ENCODE measurements at places on chromosomes 11 and 22.

- DNase-seq, result no peak
Measured at GRCh38 chr11:104663190-104664140, 234.8 kb downstream of the CASP12 start.

GRCh38 chr11:111561306-111561705, 20.8 kb downstream of the LAYN start:
- DNase-seq, result no peak

GRCh38 chr22:36699915-36700314, 3.6 kb downstream of the CACNG2 start:
- no peak for DNase-seq

DNA sequence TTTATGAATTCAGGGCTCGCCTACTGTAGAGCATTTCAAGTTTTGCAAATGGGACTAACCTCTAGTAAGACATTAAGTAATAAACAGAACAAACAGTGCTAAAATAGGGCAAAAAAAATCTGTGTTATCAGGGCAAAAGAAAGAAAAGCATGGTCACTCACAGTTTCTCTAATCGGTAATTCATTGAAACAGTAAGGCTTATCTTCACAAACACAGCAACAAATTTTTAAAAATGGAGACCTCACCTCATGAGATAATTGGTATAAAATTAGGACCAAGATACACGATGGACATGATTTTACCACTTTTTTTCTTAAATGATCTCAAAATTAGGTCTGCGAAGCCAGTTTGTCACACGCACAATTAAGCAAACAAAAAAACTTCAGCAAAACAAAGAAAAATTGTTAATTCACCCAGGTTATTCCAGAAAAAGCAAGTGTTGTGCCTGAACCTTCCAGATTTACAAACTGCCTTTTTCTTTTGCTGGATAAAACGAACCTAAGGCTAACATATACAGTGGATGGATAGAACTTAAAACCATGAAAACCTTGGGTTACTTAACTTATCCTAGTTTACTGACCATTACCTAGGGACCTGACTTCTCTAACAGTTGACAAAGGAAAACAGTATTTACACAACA, 1.4 kb downstream of the TMEM123 start:
- no peak for DNase-seq

GRCh38 chr11:126459691-126460281, 104.3 kb downstream of the ST3GAL4 start:
- DNase-seq, result no peak

GRCh38 chr22:33476206-33476605, 418.0 kb upstream of the SYN3 start:
- no peak for DNase-seq

DNA sequence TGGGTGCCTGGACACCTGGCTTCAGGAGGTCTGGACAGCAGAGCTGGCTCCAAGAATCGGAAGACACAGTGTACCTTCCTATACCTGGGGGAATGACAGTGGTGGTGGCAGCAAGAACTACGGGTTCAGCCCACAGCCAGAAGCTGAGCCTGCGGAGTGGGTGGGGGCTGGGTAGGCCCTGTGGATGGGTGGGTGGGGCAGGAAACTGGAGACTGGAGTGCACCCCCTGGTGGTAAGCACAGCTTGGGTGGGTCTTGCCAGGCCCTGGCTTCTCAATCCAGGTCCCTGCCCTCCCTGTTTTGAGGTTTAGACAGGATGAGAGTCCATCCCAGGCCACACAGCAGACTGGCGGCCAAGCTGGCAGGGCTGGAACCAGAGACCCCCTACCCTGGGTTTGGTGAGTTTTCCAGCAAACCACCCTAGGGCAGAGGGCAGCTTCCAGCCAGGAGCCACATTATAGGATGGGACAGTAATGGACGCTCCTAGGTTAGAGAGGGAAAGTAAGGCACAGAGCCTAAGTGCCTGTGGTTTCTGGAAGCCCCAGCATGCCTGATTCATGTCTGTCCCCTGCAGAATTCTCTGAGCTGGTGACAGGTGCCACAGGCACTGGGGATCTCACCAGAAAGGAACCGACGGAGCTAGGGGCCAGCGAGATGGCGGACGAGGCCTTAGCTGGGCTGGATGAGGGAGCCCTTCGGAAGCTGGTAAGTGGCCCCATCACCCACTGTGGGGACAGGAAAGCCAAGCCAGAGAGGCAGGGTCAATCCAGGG, 1.7 kb downstream of the SMTN start:
- DNase-seq, result no peak

DNA sequence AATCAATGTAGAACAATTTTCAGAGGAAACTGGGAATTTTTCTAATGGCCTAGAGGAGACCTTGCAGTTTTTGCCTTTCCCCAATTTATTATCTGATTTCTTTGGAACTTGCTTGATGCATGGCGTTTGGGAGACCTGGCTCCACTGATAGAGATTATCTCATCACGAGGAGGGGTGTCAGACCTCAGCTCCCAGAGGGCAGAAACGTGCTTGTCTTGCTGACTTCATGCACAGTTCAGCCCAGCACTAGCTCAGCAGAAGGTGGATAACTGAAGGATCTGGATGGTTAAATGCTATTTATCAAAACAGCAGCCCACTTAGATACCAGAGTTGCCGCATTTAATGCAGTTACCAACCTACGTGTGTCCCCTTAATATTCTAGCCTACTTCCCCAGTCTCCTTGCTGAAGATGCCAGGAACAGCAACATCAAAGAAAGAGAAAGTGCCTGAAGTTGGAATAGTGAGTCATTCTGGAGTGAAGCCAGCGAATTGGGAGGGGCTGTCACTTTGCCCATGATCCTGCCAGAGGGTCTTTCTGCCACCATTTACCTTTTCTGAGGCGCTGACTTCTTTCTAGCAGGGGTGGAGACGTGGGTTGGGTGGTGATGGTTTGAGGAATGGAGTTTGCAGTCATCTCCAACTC, 133.5 kb upstream of the CADM1 start:
- no peak for DNase-seq

GRCh38 chr11:45921561-45922424, 663 bp upstream of the LARGE2 start:
- no peak for DNase-seq

GRCh38 chr11:129320494-129320893, 55.2 kb upstream of the BARX2 start:
- DNase-seq, result no peak

GRCh38 chr11:13271060-13271693, 6.4 kb upstream of the BMAL1 start:
- no peak for DNase-seq

- no peak for DNase-seq
Measured at GRCh38 chr22:48842583-48842945, 985.1 kb downstream of the BRD1 start.

DNA sequence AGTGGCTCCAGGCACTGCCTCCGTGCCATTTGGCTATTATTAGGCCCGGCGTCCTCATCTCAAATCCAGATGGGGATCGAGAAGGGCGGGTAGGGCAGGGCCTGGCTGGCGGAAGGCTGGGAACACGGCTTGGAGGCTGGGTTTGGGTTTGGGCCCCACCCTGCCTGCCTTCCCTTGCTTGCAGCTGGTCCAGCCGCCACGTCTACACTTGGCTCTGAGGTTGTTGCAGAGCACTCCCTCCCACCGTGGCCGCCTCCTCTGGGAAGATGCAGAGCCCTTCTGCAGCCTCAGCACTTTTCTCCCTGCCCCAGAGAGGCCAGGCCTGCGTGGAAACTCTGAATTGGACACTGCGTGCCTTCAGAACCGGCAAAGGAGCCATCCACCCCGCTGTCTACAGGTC, 5.2 kb upstream of the SMTN start:
- DNase-seq, result no peak

- no peak for DNase-seq
Measured at GRCh38 chr11:61377461-61378160, 14.8 kb upstream of the TMEM216 start.

- no peak for DNase-seq
Measured at GRCh38 chr11:121645596-121645995, 192.8 kb upstream of the SORL1-AS1 start.

- DNase-seq, result no peak
Measured at GRCh38 chr11:122785031-122785541, 53.2 kb upstream of the CRTAM start.

GRCh38 chr11:109229682-109230081, 192.3 kb upstream of the C11orf87 start:
- no peak for DNase-seq

- DNase-seq, result no peak
Measured at GRCh38 chr11:69630017-69630416, 10.9 kb upstream of the CCND1 start.

DNA sequence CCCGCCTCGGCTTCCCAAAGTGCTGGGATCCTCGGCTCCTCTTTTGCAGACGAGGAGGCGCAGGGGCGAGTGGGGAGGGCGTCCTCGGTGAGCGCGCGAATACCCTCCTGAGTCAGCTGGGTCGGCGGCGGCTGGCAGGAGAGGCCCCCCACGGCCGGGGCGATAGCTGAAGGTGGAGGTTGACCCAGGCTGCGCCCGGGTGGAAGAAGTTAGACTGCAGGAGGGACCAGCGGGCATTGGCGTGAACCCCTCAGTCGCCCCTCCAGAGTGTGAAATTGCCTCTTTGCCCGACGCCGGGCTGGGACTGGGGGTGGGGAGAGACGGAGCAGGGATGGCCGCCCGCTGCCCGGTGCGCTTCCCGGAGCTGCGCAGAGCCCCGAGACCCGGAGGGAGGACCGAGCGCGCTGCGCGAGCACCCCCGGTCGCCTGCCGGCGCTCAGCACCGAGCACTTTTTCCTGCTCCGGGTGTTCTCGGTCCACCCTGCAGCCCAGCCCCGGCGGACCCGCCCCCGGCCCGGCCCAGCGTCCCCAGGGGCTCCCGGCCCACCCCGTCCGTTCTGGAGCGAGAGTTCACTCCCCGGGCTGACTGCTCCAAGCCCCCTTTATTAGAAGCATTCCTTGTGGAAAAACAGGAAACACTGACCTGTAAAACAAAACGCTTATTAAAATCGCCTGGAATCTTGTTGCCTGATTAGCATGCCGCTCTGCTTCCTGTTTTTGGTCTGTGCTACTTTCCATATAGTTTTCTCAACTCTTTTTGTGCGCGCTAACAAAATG, 13.7 kb upstream of the CPT1A start:
- no peak for DNase-seq

GRCh38 chr22:48827904-48828555, 999.6 kb downstream of the BRD1 start:
- no peak for DNase-seq

DNA sequence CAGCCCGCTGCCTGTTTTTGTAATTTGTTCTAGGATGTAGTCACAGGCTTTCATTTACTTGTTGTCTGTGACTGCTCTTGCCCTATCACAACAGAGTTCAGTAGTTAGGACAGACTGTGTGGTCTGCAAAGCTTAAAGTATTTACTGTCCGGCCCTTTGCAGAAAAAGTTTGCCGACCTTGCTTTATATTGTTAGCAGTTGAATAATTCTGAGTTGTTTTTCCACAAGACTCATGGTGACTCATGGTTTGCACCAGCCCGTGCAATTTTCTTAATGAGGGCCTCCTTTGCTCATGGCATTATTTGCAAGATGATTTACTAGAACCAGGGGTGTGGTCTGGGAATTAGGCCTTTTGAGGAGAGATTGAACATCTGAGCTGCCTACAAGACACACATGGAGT, 110.6 kb downstream of the SCN3B start:
- DNase-seq, result no peak

DNA sequence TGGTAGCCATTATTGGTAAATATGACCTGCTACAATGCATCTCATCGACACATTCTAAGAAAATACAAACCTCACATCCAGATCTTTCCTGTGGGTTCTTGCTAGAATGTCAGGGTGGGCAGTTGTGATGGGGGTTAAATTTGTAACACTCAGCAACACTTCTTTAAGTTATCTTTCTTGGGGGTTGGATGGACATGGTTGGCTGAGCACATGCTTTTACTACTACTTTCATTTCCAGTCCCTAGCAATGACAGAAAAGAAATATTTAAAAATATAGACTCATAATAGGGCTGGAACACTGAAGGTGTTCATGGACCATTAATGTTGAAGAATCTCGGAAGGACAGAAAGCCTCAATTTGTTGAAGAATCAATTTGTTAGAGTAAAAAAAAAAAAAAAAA, 57.6 kb downstream of the APOL3 start:
- no peak for DNase-seq

GRCh38 chr11:1333091-1333772, 23.8 kb upstream of the TOLLIP start:
- DNase-seq, result no peak

DNA sequence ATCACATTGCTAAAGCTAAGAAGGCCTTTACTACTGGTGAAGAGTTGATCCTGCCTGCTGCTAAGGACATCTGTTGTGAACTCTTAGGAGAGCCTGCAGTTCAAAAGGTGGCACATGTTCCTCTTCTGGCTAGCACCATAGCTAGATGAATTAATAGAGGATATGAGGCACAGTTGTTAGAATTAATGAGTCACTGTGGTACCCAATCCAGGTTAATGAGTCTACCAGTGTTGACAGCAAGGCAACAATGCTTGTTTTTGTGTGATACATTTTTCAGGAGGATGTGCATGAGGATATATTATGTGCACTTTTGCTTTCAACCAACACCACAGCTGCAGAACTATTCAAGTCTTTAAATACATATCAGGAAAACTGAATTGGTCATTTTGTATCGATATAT, 12.0 kb downstream of the C11orf58 start:
- no peak for DNase-seq

DNA sequence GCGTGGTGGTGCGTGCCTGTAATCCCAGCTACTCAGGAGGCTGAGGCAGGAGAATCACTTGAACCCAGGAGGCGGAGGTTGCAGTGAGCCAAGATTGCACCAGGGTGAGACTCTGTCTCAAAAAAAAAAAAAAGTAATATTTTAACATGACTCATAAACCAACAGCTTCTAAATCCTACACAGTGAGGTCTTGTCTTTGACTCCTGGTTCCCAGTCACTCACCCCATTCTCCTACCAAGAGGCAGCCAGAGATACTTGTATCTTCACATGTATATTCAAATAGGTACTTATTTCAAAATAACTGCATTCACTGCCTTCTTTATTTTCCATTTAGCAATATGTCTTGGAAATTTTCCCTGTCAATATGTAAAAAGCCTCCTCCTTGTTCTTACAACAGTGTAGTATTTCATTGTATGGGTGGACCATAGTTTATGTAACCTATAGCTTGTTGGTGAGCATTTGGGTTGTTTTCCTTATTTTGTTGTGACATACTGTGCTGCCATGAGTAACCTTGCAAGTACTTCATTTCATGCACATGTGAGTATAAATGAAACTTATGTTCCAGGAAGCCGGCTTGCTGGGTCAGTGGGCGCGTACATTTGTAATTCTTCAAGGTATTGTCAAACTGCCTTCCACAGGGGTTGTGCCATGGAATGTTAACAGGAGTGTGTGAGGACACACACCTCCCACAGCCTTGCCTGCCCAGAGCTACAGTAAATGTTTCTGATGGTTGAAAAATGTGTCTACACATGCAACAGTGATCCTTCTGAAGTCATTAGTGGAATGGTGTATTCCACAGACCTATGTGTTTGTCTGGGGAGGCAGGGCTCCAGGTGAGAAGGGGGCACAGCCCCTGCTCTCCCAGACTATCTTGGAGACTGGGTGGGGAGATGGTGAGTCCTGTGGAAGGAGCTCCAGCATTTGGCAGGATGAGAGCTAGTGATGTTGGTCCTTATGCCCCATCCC, 47.9 kb downstream of the OSBP2 start:
- DNase-seq, result no peak

DNA sequence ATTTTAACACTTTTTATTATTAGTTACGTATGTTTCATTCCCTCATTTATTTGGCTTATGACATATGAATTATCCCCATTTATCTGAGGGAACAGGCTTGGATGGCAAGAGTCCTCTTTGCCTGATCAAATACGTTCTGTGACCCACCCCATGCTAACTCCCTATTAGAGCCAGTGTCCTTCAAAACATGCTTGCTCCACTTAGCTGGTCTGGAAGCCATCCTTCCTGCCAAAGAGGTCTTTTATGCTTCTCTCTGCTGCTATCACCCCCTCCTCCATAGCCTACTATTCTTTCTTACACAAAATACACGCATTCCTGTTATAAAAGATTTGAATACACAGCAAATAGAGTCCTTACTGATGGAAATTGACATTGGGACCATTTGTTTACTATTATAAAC, 6.4 kb downstream of the COA4 start:
- DNase-seq, result no peak

All from Panc1 (cell line).